ENCODE measurements at places on chromosomes 7 and 10.

- DNase-seq: no peak
These were observed 631 bp downstream of the OTUD1 start for GRCh38 chr10:23439452-23439960.

DNA sequence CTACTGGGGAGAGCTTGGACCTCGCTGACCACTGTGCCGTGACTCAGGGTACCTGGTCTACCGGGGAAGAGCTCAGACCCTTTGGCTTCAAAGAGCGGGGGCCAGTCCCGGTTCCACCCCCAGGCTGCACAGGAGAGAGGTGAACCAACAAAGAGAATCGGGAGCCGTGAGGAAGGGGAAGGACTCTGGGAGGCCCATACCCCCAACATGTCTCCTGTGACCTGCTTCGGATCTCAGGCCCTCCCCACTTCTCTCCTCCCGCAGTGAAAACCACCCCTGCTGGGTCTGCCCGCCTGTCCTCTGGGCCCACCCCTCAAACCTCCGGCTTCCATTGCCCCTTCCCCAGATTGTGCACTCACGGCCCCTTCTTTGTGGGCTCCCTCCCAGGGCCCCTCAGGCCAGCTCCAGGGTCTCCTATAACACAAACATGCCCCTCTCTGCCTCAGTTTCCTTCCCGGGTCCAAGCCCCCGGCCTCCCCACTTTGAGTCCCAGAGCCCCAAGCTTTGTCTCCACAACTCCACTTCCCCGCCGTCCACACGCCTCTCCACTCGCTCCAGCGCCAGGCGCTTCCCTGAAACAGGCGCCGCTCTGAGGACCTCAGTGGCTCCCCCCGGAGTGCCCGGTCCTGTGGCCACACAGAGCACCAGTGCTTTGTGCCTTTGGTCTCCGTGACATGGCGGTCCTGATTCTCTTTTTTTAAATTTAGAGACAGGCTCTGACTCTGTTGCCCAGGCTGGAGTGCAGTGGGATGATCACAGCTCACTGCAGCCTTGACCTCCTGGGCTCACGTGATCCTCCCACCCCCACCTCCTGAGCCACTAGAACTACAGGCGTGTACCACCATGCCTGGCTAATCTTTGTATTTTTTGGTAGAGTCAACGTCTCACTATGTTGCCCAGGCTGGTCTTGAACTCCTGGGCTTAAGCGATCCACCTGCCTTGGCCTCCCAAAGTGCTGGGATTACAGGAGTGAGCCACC is 7.5 kb upstream of the INTS1 start:
- no peak for DNase-seq

DNA sequence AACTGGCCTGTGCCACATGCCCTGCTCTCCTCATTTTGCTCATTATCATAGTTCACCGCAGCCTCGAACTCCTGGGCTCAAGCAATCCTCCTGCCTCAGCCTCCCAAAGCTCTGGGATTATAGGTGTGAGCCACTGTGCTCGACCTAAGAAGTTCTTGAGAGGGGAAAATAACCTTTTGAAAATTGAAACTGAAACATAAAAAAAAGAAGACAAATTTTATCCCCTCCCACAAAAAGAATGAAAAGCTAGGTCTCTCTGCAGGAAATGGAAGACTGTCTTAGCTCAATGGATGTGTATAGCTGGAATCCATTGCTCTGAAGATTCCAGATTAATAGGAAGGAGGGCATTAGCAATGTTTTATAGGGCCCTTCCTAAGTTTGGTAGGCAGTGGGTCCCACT is 2.0 kb upstream of the EXOC6 start:
- DNase-seq: no peak

DNA sequence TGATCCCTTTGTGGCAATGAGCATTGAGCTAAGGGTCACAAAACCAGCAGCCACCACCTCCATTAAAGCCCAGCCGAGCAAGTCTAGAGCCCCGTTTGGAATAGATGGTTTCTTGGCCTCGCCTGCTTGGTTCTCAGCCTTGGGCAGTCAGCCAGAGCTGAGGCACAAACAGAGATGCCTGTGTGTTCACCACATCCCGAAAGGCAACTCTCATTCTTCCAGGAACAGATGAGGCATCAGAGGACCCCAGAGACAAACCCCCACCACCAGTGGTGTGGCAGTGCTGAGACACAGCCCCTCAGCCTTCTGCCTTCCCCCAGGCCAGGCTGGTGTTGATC is 203.3 kb upstream of the ZMIZ1 start:
- DNase-seq: no peak

GRCh38 chr7:142668495-142668894 is 80.8 kb upstream of the PRSS1 start:
- no peak for DNase-seq

GRCh38 chr7:123995617-123996326 is 37.1 kb downstream of the TMEM229A start:
- no peak for DNase-seq

DNA sequence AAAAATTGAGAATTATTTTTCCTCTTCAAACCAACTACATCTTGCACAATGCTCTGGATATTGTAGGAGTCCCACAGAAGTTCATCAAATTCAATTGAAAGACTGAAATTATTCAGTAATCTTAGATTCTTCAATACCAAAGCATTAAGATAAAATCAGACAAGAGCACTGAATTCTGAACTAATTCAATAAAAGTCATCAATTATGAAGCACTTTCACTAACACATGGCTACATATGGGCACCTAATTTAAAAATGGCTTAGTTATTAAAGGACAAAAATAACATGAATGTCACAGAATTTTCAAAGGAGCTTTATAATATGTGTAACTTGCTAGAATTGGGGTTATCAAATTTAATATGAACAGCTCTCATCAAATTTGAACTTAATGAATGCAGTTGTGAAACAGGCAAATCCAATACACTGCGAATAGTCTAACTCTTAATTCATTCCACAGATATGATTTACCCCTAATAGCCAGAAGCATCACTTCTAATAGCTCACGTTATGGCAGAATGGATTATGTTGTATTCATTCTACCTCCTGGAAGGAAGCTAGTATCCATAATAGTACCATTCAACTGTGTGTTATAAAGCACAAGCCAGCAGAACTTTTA is 116.8 kb downstream of the GRM8 start:
- no peak for DNase-seq

GRCh38 chr10:74913377-74913979 is 87.1 kb downstream of the KAT6B start:
- DNase-seq: no peak

DNA sequence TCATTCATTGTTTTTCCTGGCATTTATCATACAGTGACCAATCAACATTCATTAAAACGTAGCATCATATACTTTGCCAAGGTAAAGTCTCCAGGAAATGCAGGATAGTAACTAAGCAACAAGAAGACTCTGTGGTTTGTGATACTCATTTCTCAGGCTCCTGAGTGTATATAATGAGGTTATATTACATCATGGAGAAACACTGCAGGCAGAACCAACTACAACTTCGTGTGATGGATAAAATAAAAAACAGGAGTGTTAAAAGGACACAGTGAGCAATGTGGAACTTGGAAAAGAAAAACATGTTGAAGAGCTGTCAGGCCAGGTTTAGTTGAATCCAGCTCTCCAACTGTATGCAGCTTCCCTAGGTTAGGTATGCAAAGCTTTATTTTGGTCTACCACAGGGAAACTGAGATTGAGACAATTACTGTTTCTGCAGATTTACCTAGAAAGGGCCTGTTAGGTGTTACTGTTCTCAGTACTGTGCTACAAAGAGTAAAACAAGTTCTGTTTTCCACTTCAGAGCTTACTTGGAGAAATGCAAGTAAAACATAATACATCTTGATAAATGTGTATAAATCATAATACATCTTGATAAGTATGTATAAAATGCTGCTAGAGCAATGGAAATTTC is 7.8 kb upstream of the CCNY start:
- no peak for DNase-seq

- no peak for DNase-seq
These were observed 227.7 kb downstream of the CRPPA start for GRCh38 chr7:16193631-16194030.

All from effector memory CD4-positive, alpha-beta T cell (primary cell).